ENCODE measurements at places on chromosomes 13 and 19. TPM values are rescaled to one million over a fixed set of nuclear protein-coding genes. Genes with fewer than 3 reads are reported as not detected.
A peak's percentile ranks its signal among the peaks of the same experiment; 100 is the strongest.

- DNase-seq, result no peak
These were observed 5.2 kb upstream of the DPP9 start for GRCh38 chr19:4728871-4729270.

GRCh38 chr13:62432295-62432694, 1016.6 kb upstream of the PCDH20 start:
- no peak for DNase-seq

- DNase-seq, result no peak
These were observed 17.5 kb upstream of the ZNF492 start for GRCh38 chr19:22616659-22617058.

- DNase-seq, result no peak
These were observed 43.8 kb downstream of the PEPD start for GRCh38 chr19:33477781-33478180.

GRCh38 chr13:33438918-33439317, 153.4 kb upstream of the STARD13 start:
- DNase-seq, result no peak

- DNase-seq, result peak; percentile 51
These were observed 8.9 kb upstream of the CCDC9 start for GRCh38 chr19:47247308-47247990.

GRCh38 chr19:23925285-23925684, 10.6 kb downstream of the ZNF726 start:
- no peak for DNase-seq

- DNase-seq, result no peak
These were observed 182.1 kb upstream of the TSHZ3 start for GRCh38 chr19:31531326-31531725.

- no peak for DNase-seq
These were observed 130.4 kb upstream of the MIR17HG start for GRCh38 chr13:91216928-91217700.

GRCh38 chr13:29774830-29775229, 75.6 kb downstream of the UBL3 start:
- no peak for DNase-seq

DNA sequence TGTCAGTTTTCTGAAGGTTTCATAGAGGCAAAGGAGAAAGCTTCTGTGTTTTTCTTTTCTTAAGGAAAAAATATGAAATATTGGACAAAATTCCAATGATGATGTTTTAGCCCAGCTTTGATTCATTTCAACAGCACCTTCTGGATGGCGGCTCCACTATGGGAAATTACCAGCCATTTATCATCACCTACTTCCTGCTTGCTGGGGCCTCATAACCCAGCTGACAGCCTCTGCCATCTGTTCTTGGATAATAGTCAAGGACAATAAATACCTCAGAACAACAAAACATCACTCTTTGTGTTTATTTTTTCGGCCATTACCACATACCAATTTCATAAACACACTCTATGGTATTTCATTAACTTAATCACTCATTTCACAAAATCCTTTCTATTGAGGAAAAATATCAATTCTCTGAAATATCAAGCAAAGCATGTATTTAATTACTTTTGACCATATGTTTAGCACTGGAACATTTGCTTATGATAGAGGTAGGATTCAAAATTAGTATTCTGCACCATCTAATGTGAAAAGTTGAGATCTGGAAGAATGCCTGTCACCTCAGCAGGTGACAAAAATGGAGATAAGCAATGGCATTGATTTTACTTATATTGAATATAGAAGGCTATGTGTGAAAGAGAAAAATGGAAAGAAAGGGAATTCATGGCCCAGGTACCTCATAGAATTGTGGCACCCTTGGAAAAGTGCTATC, 629.7 kb downstream of the LIG4 start:
- no peak for DNase-seq

- no peak for DNase-seq
These were observed 5.5 kb downstream of the SACS start for GRCh38 chr13:23427881-23428528.

DNA sequence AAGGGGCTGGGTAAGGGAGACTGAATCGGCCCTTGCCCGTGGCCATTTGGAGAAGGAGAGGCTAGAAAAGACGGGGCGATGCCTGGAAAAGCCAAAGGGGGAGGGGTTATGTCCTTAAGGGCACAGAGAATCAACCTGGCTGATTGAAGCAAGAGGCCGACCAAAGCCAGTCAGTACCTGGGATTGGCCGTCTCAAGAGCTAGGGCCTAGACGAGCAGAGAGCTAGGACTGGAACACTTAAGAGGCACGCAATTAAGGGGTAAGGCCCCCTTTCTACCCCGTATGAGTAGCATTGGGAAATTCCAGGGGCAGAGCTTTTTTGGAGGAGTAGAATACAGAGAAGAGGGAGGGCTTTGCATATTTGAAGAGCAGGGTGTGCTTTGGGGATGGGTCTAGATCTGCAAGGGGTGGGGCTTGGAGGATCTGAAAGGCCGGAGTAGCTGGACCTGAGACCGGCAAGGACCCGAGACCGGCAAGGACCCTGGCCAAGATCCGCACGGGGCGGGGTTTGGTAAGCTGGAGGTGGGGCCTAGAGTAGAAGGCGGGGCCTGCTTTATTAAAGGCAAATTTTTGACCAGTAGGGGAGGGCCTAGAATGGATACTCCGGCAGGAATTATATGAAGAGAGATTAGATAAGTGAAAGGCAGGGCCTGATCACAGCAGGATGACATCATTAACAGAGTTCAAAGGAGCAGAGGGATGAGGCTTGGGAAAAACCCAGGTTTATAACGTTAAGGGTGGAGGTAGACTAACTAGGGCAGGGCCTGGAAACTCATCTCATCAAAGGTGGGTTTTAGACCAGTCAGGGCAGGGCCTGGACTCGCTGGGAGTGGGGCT, 10.7 kb upstream of the CACNG6 start:
- no peak for DNase-seq

GRCh38 chr19:38492181-38492813, 58.8 kb downstream of the RYR1 start:
- DNase-seq, result no peak

KMT2B gene
- 4.2 TPM for total RNA-seq

TTC9B gene
- not detected for total RNA-seq

ANGPTL8 gene
- total RNA-seq, result not detected

IGFLR1 gene
- 1.8 TPM for total RNA-seq

KBTBD6 gene
- 17.7 TPM for total RNA-seq

TEX26 gene
- total RNA-seq, result not detected

CEACAM6 gene
- not detected for total RNA-seq
